SHP77 (cell line): ENCODE measurements at places on chromosomes 13 and 19.

- DNase-seq: no peak
Observed at GRCh38 chr19:497869-498510, 1.7 kb downstream of the MADCAM1 start.

DNA sequence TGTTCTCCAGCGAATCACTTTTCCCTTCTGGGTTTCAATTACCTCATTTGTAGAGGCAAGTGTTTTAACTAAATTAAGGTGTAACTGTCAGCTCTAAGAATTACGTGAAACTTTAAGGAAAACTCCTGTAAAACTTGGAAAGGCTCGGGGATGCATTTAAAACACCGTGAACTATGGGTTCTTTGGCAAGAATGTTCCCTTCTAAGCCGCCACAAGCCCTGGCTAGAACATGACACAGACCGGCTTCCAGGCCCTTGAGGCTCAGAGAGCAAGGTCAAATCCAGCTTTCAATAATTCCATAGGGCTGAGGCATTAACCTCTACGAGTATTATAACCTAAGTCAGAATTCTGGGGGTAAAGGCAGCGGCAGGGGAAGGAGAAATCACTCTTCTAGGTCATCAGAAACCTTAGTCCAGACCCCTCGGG lies 685 bp downstream of the VWA8 start:
- DNase-seq: no peak

- no peak for DNase-seq
Observed at GRCh38 chr13:79271616-79272015, 134.4 kb downstream of the RBM26 start.

- peak; percentile 52 for DNase-seq
Observed at GRCh38 chr19:43809762-43810696, 7.8 kb upstream of the LYPD5 start.

DNA sequence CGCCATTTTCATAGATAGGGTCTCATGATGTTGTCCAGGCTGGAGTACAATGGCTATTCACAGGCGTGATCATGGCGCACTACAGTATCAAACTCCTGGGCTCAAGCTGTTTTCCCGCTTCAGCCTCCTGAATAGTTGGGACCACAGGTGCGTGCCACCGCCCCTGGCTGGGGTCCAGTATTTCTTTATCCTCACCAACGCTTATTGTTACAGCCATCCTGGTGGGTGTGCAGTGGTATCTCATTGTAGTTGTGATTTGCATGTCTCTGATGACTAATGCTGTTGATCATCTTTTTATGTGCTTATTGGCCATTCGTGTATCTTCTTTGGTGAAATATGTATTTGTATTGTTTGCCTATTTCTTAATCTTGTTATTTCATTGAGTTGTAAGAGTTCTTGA lies 49.0 kb downstream of the SIPA1L3 start:
- DNase-seq: no peak

DNA sequence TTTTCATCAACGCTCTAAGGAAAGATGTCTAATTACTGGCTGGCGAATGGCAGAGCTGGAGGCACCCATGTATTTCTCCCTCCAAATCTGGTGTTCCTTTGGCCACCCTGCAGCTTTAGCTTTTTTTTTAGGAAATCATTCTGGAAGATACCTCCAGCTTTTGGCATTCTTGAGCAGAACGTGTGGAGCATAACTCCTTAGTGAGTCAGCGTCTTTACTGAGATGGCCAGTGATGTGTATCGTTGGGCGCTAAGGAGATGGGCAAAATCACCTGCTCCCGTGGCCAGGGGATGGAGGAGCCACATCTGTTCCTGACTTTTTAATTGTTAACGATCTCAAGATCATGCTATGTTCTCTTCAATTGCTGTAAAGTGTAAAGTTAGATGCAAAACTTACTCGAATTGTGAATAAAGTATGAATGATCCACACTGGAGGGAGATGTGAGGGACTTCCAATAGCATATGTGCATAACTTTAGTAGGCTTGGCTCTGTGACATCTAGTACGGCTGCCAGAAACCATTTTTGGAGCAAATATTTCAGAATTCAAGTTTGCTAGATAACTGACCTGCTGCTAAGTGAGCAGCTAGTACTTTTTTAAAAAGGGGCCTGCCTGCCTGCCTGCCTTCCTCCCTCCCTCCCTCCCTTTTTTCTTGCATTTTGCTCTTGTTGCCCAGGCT lies 24.4 kb upstream of the C1QTNF9 start:
- no peak for DNase-seq

GRCh38 chr19:12064590-12065538 lies at the start of gene ZNF844:
Gene ZNF844, plus strand, starts transcription at chr19:12064731. Its CDS starts 143 bp downstream, at chr19:12064874.
- no peak for DNase-seq

- DNase-seq: no peak
Observed at GRCh38 chr19:16381756-16382401, 57.3 kb downstream of the KLF2 start.

DNA sequence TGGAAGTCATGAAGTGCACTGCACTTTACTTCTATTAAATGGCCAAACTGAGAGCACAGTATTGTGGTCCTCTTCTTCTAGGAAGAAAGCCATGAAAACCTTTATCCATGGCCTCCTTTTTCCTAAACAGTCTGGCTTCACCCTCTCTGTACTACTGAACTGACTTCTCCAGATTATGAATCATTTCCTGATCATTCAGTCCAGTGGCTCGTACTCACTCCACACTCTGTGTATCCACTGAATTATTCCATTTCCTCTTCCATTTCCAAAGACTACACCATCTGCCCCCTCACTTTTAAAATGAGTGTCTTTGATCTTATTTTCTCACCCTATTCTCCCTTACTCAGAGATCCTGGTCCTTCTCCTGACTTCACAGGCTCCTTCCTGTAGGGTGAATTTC lies 29.7 kb upstream of the FREM2 start:
- DNase-seq: no peak

- DNase-seq: no peak
Observed at GRCh38 chr19:1475751-1476437, 3.1 kb downstream of the C19orf25 start.

- no peak for DNase-seq
Observed at GRCh38 chr13:21150013-21150412, 26.3 kb downstream of the SKA3 start.

DNA sequence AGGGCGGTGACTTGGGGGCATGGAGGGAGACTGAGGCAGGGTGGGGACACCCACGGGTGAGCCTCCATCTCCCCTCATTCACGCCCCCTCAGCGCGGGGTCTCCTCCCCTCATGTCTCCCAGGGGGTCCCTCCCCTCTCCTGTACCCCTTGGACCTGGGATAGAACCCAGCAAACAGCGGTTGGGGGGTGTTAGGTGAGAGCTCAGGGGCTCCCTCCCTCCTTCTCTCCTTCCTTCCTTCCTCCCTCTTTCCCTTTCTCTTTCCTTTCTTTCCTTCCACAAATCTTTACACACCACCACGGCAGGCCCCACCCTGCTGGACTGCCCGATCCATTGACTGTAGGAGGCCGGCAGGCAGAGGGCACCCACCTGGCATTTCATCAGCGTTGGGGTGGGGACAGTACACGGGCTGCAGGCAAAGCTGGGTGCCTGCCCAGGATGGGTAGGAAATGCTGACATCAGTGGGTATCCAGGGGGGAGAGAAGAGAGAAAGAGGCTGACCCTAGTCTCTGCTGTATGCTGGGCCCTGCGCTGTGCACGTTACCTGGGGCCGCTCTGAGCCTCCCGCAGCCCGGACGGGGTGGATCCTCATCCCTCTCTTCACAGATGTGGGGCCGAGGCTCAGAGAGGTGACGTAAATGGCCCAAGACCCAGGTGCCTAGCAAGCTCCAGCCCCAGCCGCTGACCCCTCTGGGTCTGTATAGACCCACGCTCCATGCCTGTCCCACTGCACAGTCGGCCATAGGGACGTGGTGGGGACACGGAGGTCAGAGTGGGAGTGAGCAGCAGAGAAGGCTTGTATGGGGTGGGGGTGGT lies 3.5 kb downstream of the SSC5D start:
- no peak for DNase-seq

DNA sequence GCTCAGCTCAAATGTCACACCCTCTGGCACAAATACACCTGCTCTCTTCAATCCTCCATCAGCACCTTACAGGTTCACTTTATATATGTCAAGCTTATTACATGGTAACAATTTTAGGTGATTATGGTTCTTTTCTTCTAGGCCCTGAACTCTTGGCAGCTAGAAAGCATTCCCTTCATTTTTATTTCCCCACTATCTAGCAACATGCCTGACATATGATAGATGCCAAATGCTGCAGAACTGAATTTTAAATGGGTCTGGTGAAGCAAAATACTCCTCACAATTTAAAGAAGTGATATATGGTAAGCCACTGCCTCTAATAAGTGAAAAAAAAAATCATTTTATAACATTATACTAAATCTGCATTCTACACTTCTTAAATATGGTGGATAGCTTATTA lies 95.2 kb downstream of the USP12 start:
- no peak for DNase-seq

DNA sequence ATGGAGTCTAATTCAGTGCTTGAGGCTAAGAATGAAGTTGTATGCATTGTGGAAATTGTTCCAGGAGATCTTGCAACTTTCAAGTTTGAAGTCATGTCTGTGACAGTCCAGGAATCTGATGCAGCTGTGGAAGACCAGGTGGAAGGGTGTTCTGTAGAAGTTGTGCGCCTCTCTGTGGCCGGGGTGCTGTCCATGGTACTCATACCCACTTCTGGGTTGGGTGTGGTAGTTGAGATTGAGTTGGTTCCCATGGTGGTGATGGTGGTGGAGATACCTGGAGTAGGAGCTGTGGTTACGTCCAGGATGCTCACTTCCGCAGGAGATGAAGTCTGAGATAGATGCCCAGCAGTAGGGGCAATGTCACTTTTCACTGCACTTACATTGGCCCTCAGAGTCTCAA lies 44.3 kb downstream of the MUC16 start:
- no peak for DNase-seq

DNA sequence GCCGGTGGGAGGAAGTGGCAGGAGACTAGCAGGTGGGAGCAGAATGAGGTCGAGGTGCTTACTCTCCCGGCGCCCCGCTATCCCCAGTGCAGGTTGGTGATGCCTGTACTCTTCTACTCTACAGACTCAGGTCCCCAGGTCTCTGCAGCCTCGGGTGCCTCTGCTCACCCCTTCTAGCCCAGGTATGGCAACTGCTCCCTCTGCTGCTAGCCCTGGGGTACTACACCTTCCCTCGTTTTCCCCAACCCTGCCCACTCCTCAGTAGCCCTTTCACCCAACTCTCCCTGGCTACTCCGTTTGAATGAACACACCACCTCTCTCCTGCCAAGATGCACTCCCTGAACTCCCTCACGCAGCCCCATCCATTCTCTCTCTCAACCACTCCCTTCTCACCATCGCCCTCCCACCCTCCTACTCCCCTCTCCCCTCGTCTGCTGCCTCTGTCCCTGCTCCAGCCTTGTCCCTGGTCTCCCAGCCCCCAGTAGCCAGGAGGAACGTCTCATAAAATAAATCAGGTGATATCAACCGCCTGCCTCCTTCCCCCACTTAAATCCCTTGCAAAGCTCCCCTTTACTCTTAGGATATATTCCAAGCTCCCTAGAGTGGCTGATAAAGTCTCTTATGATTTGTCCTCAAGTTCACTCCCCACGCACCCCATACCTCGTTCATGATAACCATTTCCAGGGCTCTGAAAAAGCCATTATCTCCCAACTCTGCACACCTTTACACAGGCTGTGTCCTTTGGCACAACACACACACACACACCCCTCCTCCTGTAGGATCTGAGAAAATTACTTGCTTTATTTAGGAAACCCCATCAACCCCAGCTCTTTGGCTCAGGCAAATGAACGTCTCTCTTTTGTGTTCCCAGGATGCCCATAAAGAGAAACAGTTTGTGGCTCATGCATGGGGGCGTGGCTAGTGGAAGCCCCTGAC lies 8.2 kb upstream of the MEIS3 start:
- DNase-seq: peak; percentile 51

DNA sequence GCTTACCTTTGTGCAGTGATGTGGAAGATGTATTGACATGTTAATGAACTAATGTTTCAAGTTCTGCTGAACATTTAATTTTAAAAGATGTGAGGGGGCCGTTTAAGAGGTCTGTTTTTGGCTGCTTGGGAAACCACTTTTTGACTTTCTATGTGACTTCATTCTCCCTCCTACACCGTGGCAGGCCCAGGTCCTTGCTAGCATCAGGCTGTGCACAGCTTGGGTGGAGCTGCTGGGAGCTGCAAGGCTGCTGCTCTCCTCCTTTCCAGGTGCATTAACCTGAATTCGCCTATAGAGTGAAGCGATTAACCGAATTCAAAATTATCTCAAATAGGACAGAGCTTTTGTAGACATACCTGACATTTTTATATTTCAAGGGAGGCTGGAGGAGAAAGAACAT lies 249.1 kb downstream of the FGF14 start:
- no peak for DNase-seq

DNA sequence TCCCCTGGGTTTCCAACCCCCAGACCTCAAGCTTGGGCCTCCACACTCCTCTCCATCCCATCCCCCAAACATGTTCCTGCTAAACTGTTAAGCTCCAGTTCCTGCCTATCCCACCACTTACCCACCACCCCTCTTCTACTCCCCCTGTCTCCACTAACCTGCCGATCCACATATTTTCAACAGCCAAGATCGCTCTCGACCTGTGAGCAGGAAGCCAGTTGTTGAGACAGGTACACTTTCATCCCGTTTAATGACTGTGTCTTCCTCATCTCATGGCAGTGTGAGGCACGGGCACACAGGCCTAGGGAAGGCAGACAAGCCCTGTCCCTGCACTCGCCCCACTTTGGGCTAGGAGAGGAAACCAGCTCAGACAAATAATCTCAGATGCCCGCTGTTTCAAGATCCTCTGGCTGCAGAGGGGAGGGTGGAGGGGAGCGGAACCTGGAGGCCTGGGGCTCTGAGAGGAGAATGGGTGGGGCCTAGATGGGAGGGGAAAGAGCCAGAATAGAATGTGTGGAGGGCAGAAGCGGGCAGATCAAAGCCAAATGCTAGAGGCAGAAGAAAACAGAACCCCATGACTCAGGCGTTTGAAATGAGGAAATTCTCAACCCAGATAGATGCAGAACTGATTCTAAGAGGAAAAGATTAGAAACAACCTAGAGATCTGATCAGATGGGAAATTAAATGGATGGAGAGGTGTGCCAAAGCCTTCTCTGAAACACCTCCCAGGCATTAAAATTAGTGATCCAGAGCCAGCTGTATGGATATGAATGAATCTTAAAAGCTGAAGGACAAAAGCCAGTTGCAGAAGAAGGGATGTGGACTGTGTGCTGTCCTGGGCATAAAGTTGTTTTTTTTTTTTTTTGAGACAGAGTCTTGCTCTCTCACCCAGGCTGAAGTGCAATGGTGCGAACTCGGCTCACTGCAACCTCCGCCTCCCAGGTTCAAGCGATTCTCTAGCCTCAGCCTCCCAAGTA lies 16.9 kb upstream of the CYP2S1 start:
- DNase-seq: no peak

GRCh38 chr19:54173951-54174834 lies 1.2 kb upstream of the TMC4 start:
- DNase-seq: no peak

DNA sequence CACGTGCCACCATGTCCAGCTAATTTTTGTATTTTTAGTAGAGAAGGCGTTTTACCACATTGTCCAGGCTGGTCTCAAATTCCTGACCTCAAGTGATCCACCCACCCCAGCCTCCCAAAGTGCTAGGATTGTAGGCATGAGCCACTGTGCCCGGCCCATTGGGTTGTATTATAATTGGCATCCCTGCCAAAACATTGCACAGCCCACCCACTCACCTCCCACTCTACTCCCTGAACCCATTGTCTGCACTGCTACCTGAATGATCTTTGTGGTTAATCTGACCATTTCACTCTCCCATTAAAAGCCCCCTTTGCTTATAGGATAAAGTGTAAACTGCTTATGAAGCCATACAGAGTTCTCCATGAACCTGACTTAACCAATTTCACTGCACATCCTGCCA lies 26.3 kb upstream of the KCTD12 start:
- DNase-seq: no peak

GRCh38 chr19:33125929-33126388 lies 6.0 kb upstream of the WDR88 start:
- peak; percentile 34 for DNase-seq

GRCh38 chr19:2376784-2377519 lies 16.9 kb downstream of the TMPRSS9 start:
- DNase-seq: no peak
